ENCODE measurements at places on chromosomes 3 and 15. TPM values are rescaled to one million over a fixed set of nuclear protein-coding genes. Genes with fewer than 3 reads are reported as not detected.

RETNLB gene
- not detected for total RNA-seq

DNA sequence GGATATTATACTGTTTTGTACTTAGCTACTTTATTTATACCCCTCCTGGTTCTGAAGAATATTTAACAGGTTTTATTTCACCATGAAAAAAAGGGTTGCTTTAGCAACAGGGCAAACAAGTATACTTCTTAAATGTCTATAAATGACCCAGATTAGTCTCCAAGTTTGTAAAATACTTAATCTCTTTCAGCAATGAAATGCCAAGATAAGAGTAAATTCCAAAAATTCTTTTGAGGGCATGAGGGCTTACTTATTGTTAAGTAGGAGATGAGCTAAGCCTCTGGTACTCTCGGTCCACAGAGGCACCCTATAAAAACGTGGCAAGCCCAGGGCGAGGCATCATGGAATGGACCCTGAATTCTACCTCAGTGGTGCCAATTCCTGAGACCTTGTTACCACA lies 264.8 kb upstream of the NSMCE3 start:
- no peak for DNase-seq

DNA sequence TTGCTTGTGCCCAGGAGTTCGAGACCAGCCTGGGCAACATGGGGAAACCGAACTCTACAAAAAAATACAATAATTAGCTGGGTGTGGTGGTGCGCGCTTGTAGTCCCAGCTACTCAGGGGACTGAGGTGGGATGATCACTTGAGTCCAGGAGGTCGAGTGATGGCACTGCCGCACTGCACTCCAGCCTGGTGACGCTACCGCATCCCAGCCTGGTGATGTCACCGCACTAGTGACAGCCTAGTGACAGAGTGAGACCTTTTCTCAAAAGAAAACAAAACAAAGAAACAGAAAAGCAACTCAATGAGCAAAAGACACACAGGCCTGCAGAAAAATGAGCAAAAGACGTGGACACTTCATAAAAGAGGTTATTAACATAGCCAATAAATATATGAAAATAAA lies 19.9 kb upstream of the SYNM start:
- no peak for DNase-seq

DNA sequence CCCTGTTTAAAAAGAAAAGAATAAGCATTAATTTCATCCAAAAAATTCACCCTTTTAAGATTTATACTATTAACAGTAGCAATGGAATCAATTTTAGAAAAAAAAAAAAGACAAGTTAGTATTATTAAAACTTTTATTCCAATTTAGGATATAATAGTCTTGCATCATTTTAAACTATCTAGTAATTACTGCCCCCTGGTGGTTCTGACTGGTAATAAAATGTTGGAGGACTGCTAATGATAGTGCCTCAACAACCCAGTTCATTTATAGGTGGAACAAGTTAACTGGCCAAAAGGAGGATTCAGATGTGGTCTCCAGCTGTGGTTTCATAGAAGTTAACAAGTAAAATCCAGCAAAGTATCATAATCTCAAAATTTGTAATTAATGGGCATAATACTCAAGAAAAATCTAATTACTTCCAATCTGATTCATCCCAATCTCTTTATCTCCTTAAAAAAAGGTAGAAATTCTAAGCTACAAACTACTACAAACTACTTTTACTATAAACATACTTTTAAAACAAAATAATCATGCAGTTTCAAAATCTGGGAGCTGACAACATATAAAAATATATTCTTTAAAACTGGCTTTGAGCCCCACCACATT lies 30.7 kb upstream of the WDR49 start:
- no peak for DNase-seq

- DNase-seq: no peak
These were observed 878.0 kb downstream of the PDCD6IP start for GRCh38 chr3:34676436-34676835.

FURIN gene
- total RNA-seq: 35.1 TPM
